Cardiac atrium fibroblast (primary cell): ENCODE measurements at places on chromosomes 5 and 9. TPM values are rescaled to one million over a fixed set of nuclear protein-coding genes. Genes with fewer than 3 reads are reported as not detected.

Gene SLC25A48
- not detected in 2 replicates for total RNA-seq

Gene FOXD1
- total RNA-seq = 2.1 and 4.3 TPM in 2 replicates

Gene ARL14EPL
- total RNA-seq = not detected in 2 replicates

Gene CDO1
- total RNA-seq = 0.65 and 0.72 TPM in 2 replicates
